ENCODE measurements at places on chromosomes 16 and 17. TPM values are rescaled to one million over a fixed set of nuclear protein-coding genes. Genes with fewer than 3 reads are reported as not detected.

Gene TPPP3
- 9.5 TPM for total RNA-seq

Gene EPX
- total RNA-seq = not detected

Gene ZNF19
- total RNA-seq = 2.0 TPM

Gene ZNF385C
- 0.22 TPM for total RNA-seq

Gene ZNF785
- not detected for total RNA-seq

Gene TERB1
- not detected for total RNA-seq

Gene CIAO2B
- total RNA-seq = 187 TPM

Gene ANKS4B
- not detected for total RNA-seq

Gene DCUN1D3
- 8.5 TPM for total RNA-seq

Gene RNU2-1
- not detected for total RNA-seq

Gene SKA2
- 102 TPM for total RNA-seq

Gene WNT3
- total RNA-seq = 4.4 TPM

Gene ERN2
- not detected for total RNA-seq

Gene NUPR1
- 16.1 TPM for total RNA-seq

Gene MFSD6L
- total RNA-seq = not detected

Gene SLC16A11
- not detected for total RNA-seq

Gene BANP
- total RNA-seq = 15.0 TPM

Gene NPTX1
- total RNA-seq = 210 TPM

Gene ICAM2
- not detected for total RNA-seq

Gene NPIPB5
- 24.7 TPM for total RNA-seq

Gene MMP25
- total RNA-seq = 0.90 TPM

Gene TMEM98
- 45.5 TPM for total RNA-seq

Gene SAMD14
- 0.56 TPM for total RNA-seq

Gene SLC25A19
- 17.9 TPM for total RNA-seq

Gene SETD6
- total RNA-seq = 13.3 TPM

Gene RUNDC3A
- total RNA-seq = 0.81 TPM

Gene C17orf78
- total RNA-seq = not detected

Gene PRSS33
- not detected for total RNA-seq

Gene CCDC200
- total RNA-seq = 0.12 TPM

Gene MGAT5B
- 21.1 TPM for total RNA-seq

Gene ENO3
- 46.0 TPM for total RNA-seq

Gene TEX14
- 0.16 TPM for total RNA-seq

Gene FBXL20
- 7.5 TPM for total RNA-seq

Gene SLC38A8
- total RNA-seq = not detected

Gene HP
- total RNA-seq = not detected

Gene CTRB2
- total RNA-seq = not detected

Gene KRT9
- not detected for total RNA-seq

Gene CNGB1
- total RNA-seq = 0.06 TPM

Gene TP53TG3D
- 1.0 TPM for total RNA-seq

Gene PSMD3
- 169 TPM for total RNA-seq

Gene ABCC11
- total RNA-seq = 0.17 TPM

Gene TLCD3B
- 0.43 TPM for total RNA-seq

Gene WNT9B
- total RNA-seq = not detected

Gene ORC6
- total RNA-seq = 46.6 TPM

Gene ZP2
- total RNA-seq = not detected

Gene NHERF2
- total RNA-seq = 63.3 TPM

Gene KRTAP17-1
- total RNA-seq = not detected

Gene CTF1
- 0.17 TPM for total RNA-seq
